ENCODE measurements at places on chromosomes 11 and 22. TPM values are rescaled to one million over a fixed set of nuclear protein-coding genes. Genes with fewer than 3 reads are reported as not detected.

DNA sequence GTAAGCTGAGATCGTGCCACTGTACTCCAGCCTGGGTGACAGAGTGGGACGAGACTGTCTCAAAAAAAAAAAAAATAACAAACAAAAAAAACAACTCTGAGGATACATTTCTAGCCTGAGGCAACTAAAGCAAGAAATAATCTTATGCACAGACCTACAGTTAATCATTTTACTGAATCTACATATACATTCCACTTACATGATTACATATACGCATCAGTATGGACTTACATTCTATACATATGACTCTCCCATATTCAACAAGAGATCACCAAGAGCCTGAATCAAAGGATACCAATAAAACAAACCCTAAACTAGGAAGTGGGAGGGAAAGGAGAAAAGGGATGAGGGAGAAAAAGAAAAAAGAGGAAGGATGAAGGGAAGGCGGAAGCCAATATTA lies 1.1 kb downstream of the ALG8 start:
- peak overlapping the region; percentile 69 for H3K4me3 ChIP-seq
- H3K27me3 ChIP-seq: no peaks in the 10 kb centered on the region
- no peak for DNase-seq
- no peaks in the 10 kb centered on the region for H3K36me3 ChIP-seq
- H3K27ac ChIP-seq: no peak overlapping the region

- H3K36me3 ChIP-seq: no peaks in the 10 kb centered on the region
- no peaks in the 10 kb centered on the region for H3K4me1 ChIP-seq
- no peak overlapping the region for H3K27ac ChIP-seq
- no peak overlapping the region for H3K4me3 ChIP-seq
Measured at GRCh38 chr11:131693756-131694155, 323.3 kb downstream of the NTM start.

- H3K36me3 ChIP-seq: no peaks in the 10 kb centered on the region
- H3K27ac ChIP-seq: no peak overlapping the region
- no peak overlapping the region for H3K4me3 ChIP-seq
- no peaks in the 10 kb centered on the region for H3K27me3 ChIP-seq
Measured at GRCh38 chr11:11427140-11427539, 74.1 kb upstream of the CSNK2A3 start.

Gene MYRF
- total RNA-seq: 14.9 TPM

Gene MUC2
- total RNA-seq: 1,438 TPM

GRCh38 chr22:34763496-34763895 lies 302.5 kb upstream of the ISX start:
- H3K27ac ChIP-seq: no peak overlapping the region
- H3K27me3 ChIP-seq: no peaks in the 10 kb centered on the region
- H3K4me3 ChIP-seq: no peak overlapping the region
- no peaks in the 10 kb centered on the region for H3K4me1 ChIP-seq
- DNase-seq: no peak

Gene OR52I1
- total RNA-seq: not detected

Gene TSG101
- total RNA-seq: 64.9 TPM

Gene DEPDC7
- total RNA-seq: 7.5 TPM

DNA sequence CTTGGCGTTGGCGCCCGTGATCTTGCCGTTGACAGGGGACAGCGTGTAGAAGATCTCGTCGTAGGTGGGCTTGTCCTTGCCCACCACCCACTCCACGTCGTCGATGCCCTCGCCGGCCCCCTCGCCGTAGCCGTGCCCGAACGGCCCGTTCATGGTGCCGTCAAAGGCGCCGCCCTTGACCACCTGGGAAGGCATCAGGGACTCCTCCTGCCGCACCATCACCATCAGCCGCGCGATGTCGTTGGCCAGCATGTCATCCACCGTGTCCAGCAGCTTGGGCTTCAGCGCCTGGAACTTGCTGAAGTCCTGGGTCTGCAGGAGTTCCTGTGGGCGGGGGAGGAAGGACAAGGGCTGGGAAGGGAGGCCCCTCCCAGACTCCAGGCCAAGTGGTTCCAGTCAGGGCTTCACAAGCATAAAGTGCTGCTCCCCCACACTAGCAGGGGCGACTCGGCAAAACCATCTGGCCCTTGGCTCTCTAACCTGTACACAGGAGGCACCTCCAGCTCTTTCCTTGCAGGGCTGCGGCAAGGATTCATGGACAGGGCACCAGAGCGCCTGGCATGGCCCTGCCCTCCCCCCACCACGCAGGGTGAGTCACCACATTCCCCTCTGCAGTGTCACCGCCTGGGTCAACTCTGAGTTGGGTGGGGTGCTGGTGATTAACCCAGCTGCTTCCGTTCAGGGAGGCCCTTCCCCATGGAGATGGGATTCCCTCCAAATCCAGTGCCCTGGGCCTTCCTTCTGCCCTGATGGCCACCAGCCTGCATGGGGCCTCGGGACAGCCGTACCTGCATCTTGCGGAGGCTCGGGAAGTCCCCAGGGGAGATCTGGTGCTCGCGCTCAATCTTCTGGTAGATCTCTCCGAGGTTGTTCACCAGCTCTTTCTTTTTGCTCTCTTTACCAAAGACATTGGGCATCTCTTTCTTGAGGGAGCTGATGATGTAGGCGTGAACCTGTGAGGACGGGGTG lies 10.4 kb upstream of the CDC42BPG start:
- peaks cover 3% of the 10 kb centered on the region for H3K36me3 ChIP-seq
- H3K4me1 ChIP-seq: peaks cover 39% of the 10 kb centered on the region
- DNase-seq: peak; percentile 89
- H3K27ac ChIP-seq: peak overlapping the region; percentile 76
- H3K27me3 ChIP-seq: no peaks in the 10 kb centered on the region
- no peak overlapping the region for H3K4me3 ChIP-seq

Gene EXPH5
- total RNA-seq: 32.2 TPM

GRCh38 chr22:43846966-43847365 lies 15.3 kb downstream of the SULT4A1 start:
- H3K4me1 ChIP-seq: no peaks in the 10 kb centered on the region
- H3K4me3 ChIP-seq: no peak overlapping the region
- no peak overlapping the region for H3K27ac ChIP-seq
- DNase-seq: no peak
- H3K27me3 ChIP-seq: no peaks in the 10 kb centered on the region
- H3K36me3 ChIP-seq: no peaks in the 10 kb centered on the region

GRCh38 chr22:42887523-42888507 lies 30.7 kb upstream of the ARFGAP3 start:
- H3K4me1 ChIP-seq: peaks cover 8% of the 10 kb centered on the region
- H3K4me3 ChIP-seq: no peak overlapping the region
- H3K27me3 ChIP-seq: no peaks in the 10 kb centered on the region
- peak overlapping the region; percentile 57 for H3K27ac ChIP-seq
- no peaks in the 10 kb centered on the region for H3K36me3 ChIP-seq

DNA sequence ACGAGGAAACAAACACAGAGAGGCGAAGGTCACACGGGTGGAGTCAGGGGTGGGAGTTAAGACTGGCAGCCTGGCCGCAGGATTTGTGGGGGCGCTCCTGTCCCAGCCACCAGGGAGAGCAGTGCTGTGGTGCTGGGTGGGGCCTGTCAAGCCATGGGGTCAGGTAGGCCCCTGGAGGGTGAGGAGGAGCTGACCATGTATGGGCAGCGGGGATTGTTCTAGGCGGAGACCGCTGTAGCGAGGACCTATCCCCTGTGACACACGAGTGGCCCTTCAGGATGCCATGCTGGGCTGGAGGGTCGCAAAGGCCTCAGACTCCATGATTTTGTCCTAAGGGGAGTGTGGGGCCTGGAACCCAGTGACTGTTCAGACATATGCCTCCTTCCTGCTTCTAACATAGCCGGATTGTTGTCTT lies 1.6 kb upstream of the RPS19BP1 start:
- H3K4me3 ChIP-seq: no peak overlapping the region
- H3K36me3 ChIP-seq: no peaks in the 10 kb centered on the region
- no peak for DNase-seq
- H3K27me3 ChIP-seq: no peaks in the 10 kb centered on the region

DNA sequence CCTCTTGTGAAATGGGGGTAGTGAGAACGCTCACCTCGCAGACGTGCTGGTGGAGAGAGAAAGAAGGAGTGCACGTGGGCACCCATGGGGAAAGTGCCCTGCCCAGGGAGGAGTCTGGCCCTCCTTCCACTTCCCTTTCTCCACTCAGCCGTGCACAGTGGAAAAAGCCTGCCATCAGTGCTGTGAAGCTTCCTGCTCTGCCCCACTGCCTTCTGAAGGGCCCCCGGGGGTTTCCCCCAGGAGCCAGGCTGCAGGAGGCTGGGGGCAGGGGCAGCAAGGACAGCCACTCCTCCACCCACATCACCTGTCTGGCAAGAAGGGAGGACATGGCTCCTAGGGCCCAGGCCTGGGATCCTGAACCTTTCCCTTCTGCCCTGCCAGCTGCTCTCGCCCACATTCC lies 7.6 kb downstream of the TP53I11 start:
- H3K27ac ChIP-seq: no peak overlapping the region
- peaks cover 18% of the 10 kb centered on the region for H3K4me1 ChIP-seq
- DNase-seq: peak; percentile 46
- H3K4me3 ChIP-seq: no peak overlapping the region
- no peaks in the 10 kb centered on the region for H3K36me3 ChIP-seq

Gene BTG4
- not detected for total RNA-seq

DNA sequence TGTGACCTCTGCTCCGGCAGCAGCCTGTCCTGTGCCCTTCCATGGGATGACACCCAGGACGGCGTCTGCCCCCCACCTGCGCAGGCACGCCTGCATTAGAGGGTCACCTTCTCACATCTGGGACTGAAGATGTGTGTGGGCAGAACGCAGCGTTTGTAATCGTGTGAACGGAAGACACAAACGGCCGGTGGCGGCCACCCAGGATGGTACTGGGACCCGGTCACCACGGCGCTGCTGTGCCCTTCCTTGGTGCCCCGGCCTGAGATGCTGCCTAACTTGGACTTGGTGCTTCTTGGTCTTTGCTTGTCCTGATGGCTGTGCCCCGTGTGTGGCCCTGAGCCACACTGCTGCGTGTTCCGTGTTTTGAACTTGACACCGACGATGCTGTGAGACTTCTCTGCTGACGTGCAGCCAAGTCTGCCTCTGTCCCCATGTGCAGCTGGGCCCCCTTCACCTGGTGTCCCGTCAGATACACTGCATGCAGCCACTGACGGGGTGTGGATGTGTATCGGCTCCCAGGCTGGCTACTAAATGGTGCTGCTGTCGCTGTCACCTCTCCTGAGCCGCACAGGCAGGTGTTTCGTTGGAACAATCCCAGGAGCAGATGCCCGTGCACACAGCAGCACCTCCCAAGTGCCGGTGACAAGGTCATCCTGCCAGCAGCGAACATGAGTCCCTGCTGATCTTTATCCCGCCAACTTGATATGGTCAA lies 21.4 kb downstream of the YPEL1 start:
- no peaks in the 10 kb centered on the region for H3K36me3 ChIP-seq
- no peaks in the 10 kb centered on the region for H3K27me3 ChIP-seq
- H3K27ac ChIP-seq: no peak overlapping the region
- no peaks in the 10 kb centered on the region for H3K4me1 ChIP-seq
- no peak for DNase-seq

GRCh38 chr11:125401746-125402145 lies 94.3 kb downstream of the FEZ1 start:
- no peaks in the 10 kb centered on the region for H3K36me3 ChIP-seq
- no peak overlapping the region for H3K4me3 ChIP-seq
- H3K27me3 ChIP-seq: no peaks in the 10 kb centered on the region
- peak; percentile 28 for DNase-seq
- H3K4me1 ChIP-seq: no peaks in the 10 kb centered on the region

Gene TMEM151A
- 0.47 TPM for total RNA-seq

- no peak for DNase-seq
Measured at GRCh38 chr22:46361826-46362202, 26.3 kb downstream of the TRMU start.

Data from colonic mucosa (tissue), 4 donors.